ENCODE measurements at places on chromosomes 6 and 20.

DNA sequence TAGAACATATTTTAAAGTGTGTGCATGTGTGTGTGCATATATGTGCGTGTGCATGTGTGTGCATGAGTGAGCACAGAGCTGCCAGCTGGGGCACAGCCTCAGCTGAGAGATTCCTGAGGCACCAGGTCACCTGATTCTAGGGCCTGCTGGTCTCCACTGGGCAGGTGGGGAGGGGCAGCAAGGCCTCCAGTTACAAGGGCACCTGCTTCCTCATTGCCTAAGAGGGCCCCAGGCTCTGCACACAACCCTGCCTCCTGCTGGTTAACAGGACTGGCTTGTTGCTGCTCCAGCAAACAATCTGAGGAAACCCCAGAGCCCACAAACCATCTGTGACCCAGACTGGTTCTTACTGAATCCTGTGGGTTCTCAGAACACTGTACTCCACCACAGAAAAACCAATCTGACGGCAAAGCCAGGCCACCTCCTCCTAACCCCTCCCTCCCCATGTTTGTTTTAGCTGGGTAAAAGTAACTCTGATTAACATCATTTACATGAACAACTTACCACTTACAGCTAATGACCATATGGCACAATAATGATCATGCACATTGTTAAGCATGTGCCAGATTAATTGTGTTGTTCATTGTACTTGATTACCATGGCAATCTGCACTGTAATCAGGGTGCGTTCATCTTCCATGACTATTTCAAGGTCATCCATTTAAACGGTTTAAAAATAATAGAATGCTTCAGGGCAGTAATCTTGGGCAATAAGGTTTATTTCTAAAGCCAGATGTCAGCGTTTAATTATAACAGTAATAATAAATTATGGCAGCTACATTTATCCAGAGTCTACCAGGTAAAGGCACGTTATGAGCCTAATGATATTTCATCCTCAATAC is 23.1 kb upstream of the UBE2J1 start:
- H3K27me3 ChIP-seq, result no peaks in the 10 kb centered on the region
- no peaks in the 10 kb centered on the region for H3K36me3 ChIP-seq
- H3K27ac ChIP-seq, result no peak overlapping the region
- no peak for DNase-seq
- H3K4me1 ChIP-seq, result peaks cover 28% of the 10 kb centered on the region

- no peaks in the 10 kb centered on the region for H3K4me1 ChIP-seq
- no peak overlapping the region for H3K4me3 ChIP-seq
- no peak for DNase-seq
- no peak overlapping the region for H3K27ac ChIP-seq
- no peaks in the 10 kb centered on the region for H3K36me3 ChIP-seq
These were observed 10.5 kb downstream of the CNKSR3 start for GRCh38 chr6:154499855-154500589.

DNA sequence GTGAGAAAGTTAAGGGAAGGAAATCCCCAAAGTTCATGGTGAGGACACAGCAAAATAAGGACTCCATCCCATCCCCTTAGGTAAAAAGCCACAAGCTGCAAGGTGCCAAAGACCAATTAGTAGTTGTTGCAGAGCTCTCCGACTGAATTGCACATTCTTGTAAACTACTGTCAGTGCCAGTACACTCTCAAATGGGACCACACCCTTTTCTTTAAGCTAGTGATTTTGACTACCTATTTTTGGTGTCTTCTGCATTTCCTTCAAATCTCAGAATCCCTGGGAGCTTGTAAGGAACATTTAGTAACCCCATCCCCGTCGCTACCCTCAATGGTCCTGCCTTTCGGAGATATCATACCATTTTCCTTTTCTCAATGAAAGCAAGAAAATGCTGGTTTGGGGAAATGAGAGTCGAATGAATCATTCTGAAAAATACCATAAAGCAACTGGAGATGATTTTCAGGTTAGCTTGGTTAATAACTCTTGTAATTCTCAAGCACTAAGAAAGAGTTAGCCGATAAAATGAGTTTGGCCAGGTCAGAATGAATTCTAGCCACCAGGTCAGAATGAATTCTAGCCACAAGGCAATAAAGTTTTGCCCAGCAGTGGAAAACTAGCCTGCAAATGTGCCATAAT is 5.2 kb upstream of the HMGN3 start:
- no peaks in the 10 kb centered on the region for H3K27me3 ChIP-seq
- H3K27ac ChIP-seq, result no peak overlapping the region
- peak overlapping the region; percentile 8 for H3K4me3 ChIP-seq

DNA sequence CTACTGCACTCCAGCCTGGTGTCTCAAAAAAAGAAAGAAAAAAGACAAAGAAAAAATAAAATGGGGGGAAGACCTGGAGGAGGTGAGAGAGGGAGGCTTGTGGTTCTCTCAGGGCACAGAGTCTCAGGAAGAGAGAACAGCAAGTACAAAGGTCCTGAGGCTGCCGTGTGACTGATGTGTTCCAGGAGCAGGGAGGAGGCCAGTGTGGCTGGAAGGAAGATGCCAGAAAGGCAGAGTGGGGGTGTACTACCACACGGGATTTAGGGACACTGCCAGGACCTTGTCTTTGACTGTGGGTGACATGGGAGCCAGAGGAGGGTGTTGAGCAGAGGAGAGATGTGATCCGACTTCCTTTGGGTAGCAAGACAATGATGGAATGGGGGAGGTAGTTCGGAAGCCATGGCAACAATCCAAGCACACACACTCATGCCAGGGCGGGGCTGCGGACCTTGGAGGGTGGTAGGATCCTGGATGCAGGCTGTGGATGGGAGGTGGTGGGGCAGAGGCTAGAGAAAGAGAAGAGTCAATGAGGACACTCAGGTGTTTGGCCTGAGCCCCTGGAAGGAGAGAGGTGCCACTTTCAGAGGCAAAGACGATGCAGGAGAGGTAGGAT is 136.4 kb upstream of the PTPN1 start:
- no peak overlapping the region for H3K27ac ChIP-seq
- peaks cover 5% of the 10 kb centered on the region for H3K4me1 ChIP-seq
- DNase-seq, result no peak
- no peak overlapping the region for H3K4me3 ChIP-seq
- H3K36me3 ChIP-seq, result no peaks in the 10 kb centered on the region
- no peaks in the 10 kb centered on the region for H3K27me3 ChIP-seq
